ENCODE measurements at places on chromosomes 13 and 19.

DNA sequence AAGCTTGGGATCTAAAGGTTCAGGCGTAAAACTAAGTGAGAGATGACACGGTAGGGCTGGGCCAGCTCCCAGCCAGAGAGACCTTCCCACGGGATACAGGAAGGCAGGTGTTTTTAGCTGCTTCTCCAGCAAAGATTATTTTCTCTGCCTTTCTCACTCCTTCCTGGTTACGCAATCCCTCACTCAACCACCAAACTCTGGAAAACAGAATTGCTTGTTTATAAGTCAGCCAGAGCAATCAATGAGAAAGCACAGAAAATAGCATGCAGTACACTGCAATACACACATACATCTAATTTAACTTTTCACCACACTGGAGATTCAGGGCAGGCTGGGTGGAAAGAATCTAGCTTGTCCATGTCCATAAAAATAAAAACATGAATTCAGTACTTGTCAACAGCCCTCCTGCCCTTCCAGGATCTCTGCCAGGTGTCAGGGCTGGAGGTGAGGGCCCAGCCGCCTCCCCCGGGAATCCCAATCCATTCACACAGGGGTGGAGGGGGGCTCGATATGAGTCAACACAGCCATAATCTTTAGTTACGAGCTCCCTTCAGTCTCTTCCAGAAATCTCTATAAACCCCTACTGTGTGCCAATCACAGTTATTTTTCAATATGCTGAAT is 12.2 kb downstream of the RHPN2 start:
- no peak for DNase-seq

DNA sequence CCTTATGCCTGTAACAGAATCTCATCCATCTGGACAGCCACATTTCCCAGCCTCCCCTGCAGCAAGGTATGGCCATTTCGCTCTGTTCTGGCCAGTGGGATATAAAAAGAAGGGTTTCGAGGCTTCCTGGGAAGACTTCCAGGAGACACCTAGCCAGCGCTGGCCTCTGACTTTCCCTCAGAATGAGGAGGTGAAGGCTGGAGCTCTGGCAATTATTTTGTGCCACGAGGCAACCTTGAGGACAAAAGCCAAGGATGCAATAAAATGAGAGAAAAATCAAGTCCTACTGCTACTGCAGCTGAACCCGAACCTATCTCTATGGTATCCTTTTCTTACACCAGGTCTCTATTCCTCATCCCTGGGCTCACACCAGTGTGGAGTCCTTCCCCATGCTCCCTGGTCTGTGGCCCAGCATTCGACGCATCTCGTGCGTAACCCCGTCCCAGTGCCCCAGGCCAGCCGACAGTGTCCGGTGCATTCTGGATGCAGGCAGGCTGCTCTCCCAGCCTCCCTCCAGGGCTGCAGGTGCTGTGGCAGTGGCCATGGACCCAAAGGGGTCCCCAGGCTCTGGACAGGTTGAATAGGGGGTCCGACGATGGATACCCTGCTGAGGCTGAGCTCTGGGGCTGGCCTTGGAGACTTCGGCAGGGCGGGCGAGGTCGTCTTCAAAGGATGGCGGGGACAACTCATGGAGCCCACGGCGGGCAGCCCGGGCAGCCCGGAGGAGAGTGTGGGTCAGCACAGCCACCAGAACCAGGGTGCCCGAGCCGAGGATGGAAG is 12.2 kb downstream of the TMEM221 start:
- no peak for DNase-seq

GRCh38 chr13:46905249-46905648 is 8.4 kb upstream of the HTR2A start:
- DNase-seq = no peak

- no peak for DNase-seq
Observed at GRCh38 chr19:17873786-17874757, 2.3 kb downstream of the SLC5A5 start.

DNA sequence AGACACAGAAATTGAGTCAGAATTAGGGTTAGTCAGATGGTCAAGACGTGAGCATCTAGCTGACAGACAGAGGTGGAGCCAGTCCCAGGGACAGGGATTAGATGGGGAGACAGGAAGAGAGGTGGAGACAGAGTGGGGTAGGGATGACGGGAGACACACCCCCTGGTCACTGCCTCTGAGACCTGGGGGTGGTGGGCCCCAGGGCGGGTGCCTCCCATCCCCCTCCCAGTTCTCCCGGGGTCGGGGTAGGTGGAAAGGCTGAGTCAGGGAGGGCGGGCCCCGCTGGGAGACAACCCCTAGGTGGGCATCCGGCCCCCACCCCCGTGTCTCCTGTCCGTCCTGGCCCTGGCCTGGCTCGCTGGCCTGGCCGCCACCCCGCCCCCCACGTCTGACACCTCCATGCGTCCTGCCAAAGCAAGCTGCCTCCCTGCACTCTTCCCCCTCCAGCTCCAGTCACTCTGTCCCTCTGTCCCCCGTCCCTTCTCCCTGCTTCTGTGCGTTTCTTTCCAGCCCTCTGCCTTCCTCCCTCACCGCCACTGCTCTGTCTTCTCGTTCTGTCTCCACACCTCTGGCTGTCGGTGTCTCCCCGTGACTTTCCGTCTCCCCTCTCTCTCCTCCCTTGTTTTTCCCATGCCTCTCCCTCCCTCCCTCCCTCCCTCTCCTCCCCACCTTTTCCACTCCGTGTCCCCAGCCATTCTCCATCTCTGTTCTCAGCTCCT is 15.1 kb downstream of the CCDC97 start:
- no peak for DNase-seq

- no peak for DNase-seq
Observed at GRCh38 chr13:28579322-28579721, 79.6 kb upstream of the POMP start.

DNA sequence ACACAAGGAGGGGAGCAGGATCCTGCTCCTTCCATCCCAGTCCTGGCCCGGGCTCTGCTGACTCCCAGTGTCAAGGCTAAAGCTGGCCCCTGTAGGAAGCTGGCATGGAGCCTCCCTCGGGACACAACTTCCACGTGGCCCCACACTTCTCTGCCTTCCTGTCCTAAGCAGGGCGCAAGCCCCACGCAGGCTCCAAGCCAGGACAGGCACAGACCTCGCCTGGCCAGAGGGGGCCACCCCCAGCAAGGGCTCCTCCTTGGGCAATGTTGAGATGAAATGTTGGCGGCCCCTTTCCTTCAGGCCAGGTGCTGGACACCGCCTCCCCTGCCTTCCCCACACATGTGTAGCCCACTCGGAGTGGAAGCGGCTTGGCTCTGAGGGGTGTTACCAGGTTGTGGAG is 66.6 kb downstream of the COL4A1 start:
- DNase-seq = no peak

DNA sequence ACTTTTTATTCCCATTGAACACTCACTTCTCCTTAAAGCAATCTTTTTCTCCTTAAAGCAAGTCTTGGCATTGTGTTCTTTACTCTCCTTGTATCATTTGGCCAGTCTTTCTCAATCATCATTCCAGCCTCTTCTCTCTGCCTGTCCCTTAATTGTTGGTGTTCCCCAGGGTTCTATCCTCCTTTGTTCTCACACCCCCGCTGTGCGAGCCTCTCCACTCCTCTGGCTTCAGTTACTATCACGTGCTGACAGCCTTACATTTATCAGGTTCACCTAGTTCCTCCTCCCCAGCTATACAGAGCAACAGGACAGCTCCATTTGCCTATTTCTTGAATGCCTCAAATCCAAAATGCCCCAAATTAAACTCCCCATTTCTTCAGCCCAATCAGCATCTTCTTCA is 24.6 kb downstream of the CYSLTR2 start:
- no peak for DNase-seq

DNA sequence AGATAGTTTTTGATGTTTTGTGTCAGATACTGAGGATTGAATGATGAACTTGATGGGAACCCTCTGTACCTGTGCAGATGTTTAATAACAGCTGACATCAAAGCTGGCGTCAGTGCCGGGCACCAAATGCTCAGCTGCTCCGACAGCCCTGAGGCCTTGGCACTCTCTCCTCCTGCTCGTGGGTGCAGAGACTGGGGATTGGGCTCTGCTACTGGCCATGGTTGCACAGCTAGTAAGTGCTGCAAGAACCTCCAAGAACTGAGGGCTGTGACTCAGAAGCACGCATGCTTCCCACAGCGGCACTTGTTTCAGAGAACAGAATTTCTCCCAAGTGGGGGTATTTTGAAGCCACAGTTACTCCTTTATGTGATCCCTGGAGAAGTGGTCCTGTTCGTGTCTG is 5.9 kb downstream of the LAMP1 start:
- DNase-seq = no peak

DNA sequence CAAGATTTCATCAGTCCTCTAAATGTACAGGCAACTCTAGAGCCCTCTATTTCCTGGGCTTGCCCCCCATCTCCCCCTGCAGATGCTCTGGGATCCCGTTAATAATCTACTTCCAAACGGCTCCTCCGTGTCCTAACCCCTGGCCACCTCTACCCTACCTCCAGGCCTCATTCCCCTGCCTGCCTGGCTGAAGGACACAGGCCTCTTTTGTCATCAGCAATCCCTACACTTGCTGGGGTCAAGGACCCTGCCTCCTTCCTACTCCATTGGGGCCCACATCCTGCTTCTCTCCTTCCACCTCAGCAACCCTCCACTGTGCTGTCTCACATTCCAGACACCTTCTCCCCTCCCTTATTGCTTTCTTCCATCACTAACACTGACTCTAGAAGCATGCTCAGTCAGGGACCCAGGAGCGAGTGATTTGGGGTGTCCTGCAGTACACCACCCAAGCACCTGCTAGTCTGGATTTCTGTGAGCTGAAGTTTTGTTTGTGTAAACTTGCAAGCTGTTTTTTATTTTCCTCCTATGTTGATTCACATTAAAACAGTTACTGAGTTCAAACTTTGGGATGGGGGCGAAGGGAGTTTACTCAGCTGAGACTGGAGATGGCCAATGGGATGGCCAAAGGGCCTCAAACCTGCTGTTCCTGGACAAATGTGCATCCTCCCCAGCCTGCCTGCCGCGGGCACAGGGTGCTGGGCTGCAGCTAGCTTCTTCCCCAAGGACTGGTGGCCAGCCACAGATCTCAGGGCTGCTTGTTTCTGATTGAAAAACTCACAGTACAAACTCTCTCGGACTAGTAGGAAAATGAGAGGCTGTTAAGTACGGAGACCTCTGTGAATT is 314.7 kb downstream of the FOXO1 start:
- no peak for DNase-seq

DNA sequence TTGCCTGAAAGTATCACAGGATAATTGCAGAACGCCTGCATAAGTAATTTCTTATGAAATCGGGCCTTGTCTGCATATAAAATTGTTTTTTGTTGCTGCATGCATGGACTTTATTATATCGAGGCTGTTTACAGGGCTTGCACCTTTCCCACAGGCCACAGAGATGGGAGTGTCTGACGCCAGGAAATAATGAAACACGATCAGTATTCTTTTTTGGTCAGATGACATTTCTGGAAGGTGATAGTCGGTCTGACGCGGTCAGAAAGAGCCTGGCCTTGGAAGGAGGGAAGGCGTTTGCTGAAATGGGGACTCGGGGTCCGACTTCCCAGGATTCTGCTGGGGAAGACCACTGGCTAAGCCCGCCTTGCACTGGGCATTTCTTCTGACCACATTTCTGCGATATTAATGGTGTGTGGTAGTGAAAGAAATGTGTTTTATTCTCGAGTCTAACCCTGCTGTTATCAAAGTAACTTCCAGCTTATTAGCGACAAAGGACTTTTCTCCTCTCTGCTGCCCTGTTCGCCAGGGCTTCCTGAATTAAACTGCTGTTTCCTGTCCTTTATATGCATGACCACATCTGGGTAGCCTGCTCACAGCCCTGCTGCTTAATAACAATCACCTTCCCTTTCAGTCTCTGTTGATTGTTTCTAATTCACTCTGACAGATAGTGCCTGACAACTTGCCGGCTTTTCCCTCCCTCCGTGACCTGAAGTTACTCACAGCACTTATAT is 11.6 kb upstream of the ZNF536 start:
- no peak for DNase-seq

GRCh38 chr13:45105895-45106294 is 14.4 kb upstream of the GTF2F2 start:
- no peak for DNase-seq

GRCh38 chr19:16645140-16645539 is 14.8 kb downstream of the SMIM7 start:
- no peak for DNase-seq

- DNase-seq = no peak
Observed at GRCh38 chr13:93286047-93286446, 59.4 kb downstream of the GPC6 start.

GRCh38 chr13:50012396-50013169 is 2.7 kb upstream of the KCNRG start:
- no peak for DNase-seq

GRCh38 chr13:70310396-70311119 is 202.3 kb upstream of the KLHL1 start:
- no peak for DNase-seq

DNA sequence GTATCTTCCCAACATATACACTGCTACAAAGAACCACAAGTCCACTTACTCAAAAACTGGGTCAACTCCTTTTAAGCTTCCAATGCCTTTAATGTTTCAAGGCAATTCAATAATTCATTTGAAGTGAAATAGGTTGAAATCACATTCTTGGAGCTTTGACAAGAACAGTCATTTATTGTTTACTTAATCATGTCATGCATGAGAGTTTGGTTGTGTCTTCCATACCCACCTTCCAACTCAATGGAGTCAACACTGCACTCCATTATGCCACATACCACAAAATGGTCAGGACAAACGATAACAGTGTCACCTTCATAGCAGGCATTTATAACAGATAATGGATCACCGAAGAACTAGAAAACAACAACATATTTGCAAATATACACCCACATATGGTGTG is 506.3 kb downstream of the UQCRFS1 start:
- no peak for DNase-seq

- no peak for DNase-seq
Observed at GRCh38 chr19:4337906-4338440, 654 bp downstream of the STAP2 start.

DNA sequence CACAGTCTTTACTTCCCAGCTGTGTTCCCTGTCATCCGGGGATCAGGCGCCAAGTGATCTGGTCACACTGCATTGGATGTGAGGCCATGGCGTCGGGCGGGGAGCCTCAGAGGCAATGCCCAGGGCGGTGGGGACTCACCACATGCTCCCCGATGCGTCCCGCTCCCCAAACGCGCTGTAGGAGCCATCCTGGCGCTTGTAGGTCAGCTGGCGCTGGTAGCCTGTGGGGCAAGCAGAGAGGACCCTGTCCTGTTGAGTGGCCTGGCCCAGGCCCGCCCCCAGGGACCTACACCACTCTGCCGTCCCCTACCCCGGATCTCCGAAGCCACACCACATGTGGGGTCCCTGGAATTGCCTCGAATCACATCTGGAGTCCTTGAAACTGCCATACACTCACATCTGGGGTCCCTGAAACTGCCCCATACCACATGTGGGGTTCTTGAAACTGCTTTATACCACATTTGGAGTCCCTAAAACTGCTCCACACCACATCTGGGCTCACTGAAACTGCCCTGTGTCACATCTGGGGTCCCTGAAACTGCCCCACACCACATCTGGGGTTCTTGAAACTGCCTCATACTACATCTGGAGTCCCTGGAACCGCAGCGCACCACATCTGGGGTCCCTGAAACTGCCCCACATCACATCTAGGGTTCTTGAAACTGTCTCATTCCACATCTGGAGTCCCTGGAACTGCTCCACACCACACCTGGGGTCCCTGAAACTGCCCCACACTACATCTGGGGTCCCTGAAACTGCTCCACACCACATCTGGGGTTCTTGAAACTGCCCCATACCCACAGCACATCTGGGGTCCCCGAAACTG is 33.2 kb downstream of the F2RL3 start:
- DNase-seq = no peak
